ENCODE measurements at places on chromosomes 11 and 22. TPM values are rescaled to one million over a fixed set of nuclear protein-coding genes. Genes with fewer than 3 reads are reported as not detected.

DNA sequence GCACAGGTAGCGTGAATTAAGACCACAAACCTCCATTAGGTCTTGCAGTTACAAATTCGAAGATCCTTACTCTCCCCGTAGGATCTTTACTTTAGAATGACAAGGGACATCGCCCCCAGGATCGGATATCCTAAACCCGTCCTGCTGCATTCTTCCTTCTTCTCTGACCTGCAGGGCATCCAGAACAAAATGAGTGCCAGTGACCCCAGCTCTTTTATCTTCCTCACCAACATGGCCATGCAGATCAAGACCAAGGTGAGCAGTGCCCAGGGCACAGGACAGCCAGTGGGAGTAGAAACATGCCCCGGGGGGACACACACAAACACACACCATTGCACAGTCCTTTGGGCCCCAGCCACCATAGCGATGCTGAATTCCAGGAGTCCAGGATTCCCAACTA lies 42.6 kb upstream of the MPEG1 start:
- no peaks in the 10 kb centered on the region for H3K36me3 ChIP-seq
- no peak overlapping the region for H3K27ac ChIP-seq
- no peaks in the 10 kb centered on the region for H3K4me1 ChIP-seq
- no peaks in the 10 kb centered on the region for H3K27me3 ChIP-seq
- no peak for DNase-seq

GRCh38 chr11:20688761-20689160 lies 19.4 kb downstream of the NELL1 start:
- H3K4me3 ChIP-seq = no peak overlapping the region
- H3K36me3 ChIP-seq = no peaks in the 10 kb centered on the region
- no peaks in the 10 kb centered on the region for H3K4me1 ChIP-seq
- H3K27me3 ChIP-seq = no peaks in the 10 kb centered on the region
- no peak overlapping the region for H3K27ac ChIP-seq

The JHY gene
- total RNA-seq = 1.6 TPM

DNA sequence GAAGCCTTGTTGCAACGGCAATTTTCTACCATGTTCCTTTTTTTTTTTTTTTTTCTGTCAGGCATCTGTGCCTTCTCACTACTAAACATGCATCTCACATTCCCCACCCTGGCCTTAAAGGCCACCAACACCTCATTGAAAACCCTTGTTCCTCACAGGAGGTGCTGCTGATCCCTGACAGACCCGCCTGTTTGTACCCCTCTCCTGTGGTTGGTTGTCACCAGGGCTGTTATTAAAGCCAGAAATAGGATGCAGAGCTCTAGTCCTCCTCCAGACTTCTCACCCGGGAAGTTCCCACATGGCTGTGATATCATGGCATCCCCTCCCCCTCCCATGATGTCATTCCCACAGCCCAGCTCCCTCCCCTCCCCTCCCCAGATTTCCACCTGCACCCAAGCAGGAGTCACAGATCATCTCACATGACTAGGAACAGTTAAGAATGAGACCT lies 302.8 kb upstream of the NCAM1 start:
- peaks cover 32% of the 10 kb centered on the region for H3K4me1 ChIP-seq
- no peak overlapping the region for H3K4me3 ChIP-seq
- DNase-seq = no peak
- peaks cover 12% of the 10 kb centered on the region for H3K27me3 ChIP-seq
- H3K36me3 ChIP-seq = no peaks in the 10 kb centered on the region
